ENCODE measurements at places on chromosomes 2 and 18.

- DNase-seq = no peak
These were observed 91.1 kb downstream of the EML6 start for GRCh38 chr2:54814389-54815147.

- DNase-seq = peak; percentile 21
These were observed 73.9 kb upstream of the TTC27 start for GRCh38 chr2:32553829-32554432.

- DNase-seq = no peak
These were observed 7.1 kb downstream of the PPP1R1C start for GRCh38 chr2:181992776-181993175.

- no peak for DNase-seq
These were observed 242.1 kb upstream of the RND3 start for GRCh38 chr2:150729495-150729955.

- no peak for DNase-seq
These were observed 42.8 kb downstream of the SCRN3 start for GRCh38 chr2:174438146-174438886.

DNA sequence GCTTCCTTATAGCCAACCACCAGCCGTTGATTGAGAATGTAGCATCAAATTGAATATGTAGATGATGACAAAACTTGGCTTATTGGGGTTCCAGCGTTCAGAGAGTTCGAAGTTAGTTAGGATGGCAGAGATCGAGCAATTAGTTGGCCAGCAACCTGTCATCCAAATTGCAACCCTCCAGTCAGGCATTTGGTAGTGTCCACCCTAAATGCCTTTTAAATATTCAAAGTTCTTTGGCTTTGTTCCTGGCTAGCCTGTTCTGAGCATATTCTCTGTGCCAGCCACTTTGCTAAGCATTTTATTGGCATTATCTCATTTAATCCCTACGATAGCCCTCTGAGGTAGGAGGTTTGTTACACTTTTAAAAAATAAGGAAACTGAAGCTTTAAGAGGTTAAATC is 342.8 kb downstream of the SETBP1 start:
- no peak for DNase-seq

DNA sequence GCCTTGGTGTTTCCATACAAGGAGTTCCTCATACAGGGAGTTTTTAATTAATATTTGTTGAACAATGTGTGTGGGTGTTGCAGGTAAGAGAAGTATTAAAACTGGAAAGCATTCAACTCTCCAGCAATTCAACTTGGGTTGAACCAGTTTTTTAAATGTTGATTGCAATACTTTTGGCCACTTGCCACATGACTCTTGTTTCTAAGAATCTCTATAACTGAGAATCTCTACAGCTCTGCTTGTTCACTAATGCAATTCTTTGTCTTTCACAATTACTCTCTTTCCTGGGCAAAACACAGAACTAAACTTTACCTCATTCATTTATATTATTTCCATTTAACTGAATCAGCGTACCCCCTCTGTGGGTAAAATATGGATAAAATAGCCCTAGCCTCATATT is 429.4 kb downstream of the ARHGAP15 start:
- DNase-seq = no peak

GRCh38 chr2:136195226-136195625 is 77.3 kb upstream of the CXCR4 start:
- no peak for DNase-seq

GRCh38 chr2:54308186-54308585 is 52.2 kb upstream of the TSPYL6 start:
- no peak for DNase-seq

DNA sequence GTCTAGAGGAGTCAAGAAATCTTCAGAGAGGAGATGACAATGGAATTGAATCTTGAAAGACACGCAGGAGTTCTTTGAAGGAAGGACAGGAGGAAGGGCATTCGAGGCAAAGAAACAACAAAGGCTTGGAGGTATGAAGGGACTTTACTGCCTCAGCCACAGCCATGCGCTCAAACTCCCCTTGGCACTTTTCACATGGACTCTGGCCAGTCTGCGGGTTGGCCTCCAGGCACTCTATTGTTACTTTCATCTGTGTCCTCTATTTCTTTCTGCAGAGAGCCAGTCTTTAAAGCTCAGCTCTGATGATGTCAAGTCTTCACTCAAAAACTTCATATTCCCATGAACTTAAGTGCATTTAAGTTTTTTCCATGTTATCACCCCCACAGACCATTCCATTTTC is 95.4 kb downstream of the ZAP70 start:
- DNase-seq = no peak

Data from immature natural killer cell (primary cell).